DMS53 (cell line): ENCODE measurements at places on chromosomes 3 and 15.
A peak's percentile ranks its signal among the peaks of the same experiment; 100 is the strongest.

GRCh38 chr15:55791551-55792400 is 48.8 kb upstream of the PRTG start:
- DNase-seq = peak; percentile 67

DNA sequence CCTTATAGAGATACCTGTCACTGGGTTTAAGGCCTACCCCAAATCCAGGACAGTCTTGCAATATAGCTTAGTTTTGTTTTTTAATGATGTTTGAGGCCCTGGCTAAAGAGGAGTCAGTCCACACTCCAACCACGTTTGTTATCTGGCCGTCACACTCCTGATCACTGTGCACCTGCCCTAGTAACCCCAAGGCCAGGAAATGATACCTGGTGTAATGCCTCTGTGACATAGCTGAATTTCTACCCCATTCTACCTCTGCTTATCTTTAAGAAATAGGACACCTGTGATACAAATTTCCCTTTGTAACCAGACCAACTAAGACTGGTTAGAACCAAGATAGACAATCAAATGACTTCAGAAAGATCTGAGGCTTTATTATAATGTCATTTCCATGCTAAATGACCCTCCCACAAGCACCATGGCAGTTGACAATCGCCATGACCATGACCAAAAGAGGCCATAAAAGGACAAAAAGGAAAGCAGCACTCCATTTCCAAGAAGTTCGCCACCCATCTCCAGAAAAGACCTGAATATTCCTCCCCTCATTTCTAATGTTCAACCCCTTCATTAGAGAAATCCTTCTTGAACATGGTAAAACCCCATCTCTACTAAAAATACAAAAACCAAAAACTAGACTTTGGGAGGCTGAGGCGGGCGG is 4.8 kb upstream of the RTP3 start:
- no peak for DNase-seq

GRCh38 chr3:99875929-99876841 is 58.5 kb downstream of the CMSS1 start:
- peak; percentile 83 for DNase-seq

DNA sequence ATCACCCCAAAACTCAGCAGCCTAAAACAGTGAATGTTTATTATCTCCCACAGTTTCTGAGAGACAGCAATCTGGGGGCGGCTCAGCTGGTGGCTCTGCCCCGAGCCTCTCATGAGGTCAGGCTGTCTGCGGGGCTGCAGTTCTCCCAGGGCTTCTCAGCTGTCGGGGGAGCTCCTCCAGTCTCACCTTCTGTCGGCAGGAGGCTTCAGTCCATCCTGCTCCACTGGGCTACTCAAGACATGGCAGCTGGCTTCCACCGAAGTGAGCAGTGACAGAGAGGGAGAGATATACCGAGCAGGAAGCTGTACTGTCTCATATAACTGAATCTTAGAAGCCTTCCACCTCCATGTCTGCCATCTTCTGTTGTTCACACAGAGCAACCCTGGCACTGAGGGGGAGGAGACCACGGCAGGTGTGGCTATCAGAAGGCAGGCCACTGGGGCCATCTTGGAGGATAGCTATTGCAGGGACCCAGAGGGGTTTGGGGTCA is 72.8 kb upstream of the ITGA11 start:
- no peak for DNase-seq

- no peak for DNase-seq
These were observed 668.8 kb upstream of the ADAMTS9 start for GRCh38 chr3:65356331-65357248.

- no peak for DNase-seq
These were observed 78.5 kb upstream of the SCN5A start for GRCh38 chr3:38728008-38728407.

- DNase-seq = no peak
These were observed 64.0 kb downstream of the CHRD start for GRCh38 chr3:184443831-184444230.

GRCh38 chr3:23548706-23549105 is 257.0 kb upstream of the UBE2E1 start:
- DNase-seq = no peak
